ENCODE measurements at places on chromosomes 5 and 9.

DNA sequence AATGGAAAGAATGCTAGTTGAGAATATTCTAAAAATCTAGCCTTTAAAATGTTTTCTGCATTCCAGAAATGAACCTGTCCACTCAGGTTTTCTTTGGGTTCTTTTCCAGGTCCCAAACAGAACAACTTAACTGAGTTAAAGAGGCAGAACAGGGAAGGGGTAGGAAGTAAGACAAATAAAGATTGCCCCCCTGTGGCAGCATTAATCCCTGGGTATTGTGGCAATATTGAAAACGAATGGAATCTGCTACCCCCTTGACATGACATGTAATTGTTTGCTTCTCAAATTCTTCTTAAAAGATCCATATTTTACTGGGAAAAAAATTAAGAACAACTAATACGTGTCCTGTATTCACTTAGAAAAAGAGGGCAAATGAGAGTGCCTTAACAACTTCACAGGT, 9.3 kb upstream of the RBM22 start:
- H3K4me1 ChIP-seq = no peaks in the 10 kb centered on the region
- peaks cover 81% of the 10 kb centered on the region for H3K36me3 ChIP-seq
- DNase-seq = no peak
- H3K4me3 ChIP-seq = no peak overlapping the region

DNA sequence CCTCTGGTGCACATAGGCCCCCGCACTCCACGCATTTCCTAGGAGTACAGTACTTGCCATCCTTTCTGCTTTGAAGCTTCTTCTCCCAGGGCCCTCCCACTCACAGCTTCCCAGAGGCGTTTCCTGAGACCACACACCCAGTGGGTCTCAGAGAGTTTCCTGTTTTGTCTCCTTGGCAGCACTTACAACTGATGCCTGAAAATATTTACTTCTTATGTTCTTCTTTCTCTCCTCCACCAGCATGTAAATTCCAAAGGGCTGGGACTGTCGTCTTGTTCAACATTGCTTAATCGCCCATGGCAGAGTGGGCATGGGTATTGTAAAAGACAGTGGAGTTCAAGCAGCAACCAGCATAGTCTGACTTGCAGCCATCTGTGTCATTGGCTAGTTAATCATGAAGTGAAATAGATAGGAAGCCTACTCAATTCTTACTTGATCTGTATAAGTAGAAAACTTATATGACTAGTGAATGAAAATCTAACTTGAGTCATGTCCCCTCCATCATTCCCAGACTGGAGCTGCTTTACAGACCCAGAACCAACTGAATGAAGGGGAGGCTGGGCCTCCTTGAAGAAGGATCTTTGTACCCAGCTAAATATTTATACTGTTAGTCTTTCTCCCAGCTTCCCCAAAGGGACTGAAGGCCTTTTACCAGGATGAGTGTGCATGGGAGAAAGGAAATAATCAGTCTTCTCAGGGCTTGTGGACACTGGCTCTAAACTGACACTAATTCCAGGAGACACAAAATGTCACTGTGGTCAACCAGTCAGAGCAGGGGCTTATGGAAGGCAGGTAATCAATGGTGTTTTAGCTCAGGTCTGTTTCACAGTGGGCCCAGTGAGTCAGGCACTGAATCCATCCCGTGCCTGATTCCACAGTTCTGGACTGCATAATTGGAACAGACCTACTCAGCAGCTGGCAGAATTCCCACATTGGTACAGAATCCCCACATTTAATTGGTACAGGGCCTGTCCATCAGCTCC, 116.4 kb downstream of the SV2C start:
- H3K4me3 ChIP-seq = no peak overlapping the region
- DNase-seq = no peak
- no peaks in the 10 kb centered on the region for H3K27me3 ChIP-seq
- H3K36me3 ChIP-seq = no peaks in the 10 kb centered on the region

- no peak overlapping the region for H3K4me3 ChIP-seq
- H3K36me3 ChIP-seq = no peaks in the 10 kb centered on the region
- H3K27me3 ChIP-seq = no peaks in the 10 kb centered on the region
- no peak for DNase-seq
- no peak overlapping the region for H3K27ac ChIP-seq
These were observed 757.2 kb downstream of the TLE1 start for GRCh38 chr9:80932181-80932580.

DNA sequence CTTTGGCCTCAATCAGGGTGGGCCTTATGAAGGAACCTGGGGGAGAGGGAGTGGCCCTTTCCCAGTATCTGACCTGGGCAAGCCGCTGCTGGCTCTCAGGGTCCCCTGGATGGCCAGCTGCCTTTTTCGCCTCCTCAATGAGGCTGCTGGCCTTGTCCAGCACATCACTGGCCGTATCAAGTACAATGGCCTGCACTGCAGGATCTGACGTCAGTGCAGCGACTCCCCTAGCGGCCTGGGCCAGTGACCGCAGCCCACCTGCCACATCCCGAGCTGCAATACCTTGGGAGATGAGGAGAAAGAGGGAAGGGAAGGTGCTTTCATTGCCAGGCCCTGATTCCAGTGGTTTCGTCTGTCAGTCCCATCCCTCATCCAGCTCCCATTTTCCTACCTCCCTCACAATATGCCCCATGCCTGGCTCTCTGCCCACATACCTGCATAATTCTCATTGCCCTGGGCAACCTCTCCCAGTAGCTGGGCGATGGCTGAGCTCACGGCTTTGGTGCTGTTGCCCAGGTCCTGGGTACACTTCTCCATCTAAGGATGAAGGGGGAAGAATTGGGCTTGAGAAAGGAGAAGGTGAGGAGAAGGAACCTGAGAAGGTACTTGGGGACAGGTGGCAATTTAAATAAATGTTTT, 19.1 kb downstream of the TLN1 start:
- no peaks in the 10 kb centered on the region for H3K4me1 ChIP-seq
- no peaks in the 10 kb centered on the region for H3K27me3 ChIP-seq
- no peak overlapping the region for H3K4me3 ChIP-seq
- H3K27ac ChIP-seq = no peak overlapping the region
- H3K36me3 ChIP-seq = peaks cover 100% of the 10 kb centered on the region

- H3K27me3 ChIP-seq = no peaks in the 10 kb centered on the region
- no peaks in the 10 kb centered on the region for H3K36me3 ChIP-seq
- no peak for DNase-seq
- H3K4me1 ChIP-seq = peaks cover 8% of the 10 kb centered on the region
- H3K4me3 ChIP-seq = no peak overlapping the region
These were observed 4.8 kb downstream of the RETREG1 start for GRCh38 chr5:16612007-16612406.

- H3K4me1 ChIP-seq = peaks cover 17% of the 10 kb centered on the region
- no peak for DNase-seq
- H3K36me3 ChIP-seq = peaks cover 61% of the 10 kb centered on the region
- no peak overlapping the region for H3K27ac ChIP-seq
- H3K27me3 ChIP-seq = no peaks in the 10 kb centered on the region
These were observed 5.1 kb upstream of the HK3 start for GRCh38 chr5:176904276-176904675.

DNA sequence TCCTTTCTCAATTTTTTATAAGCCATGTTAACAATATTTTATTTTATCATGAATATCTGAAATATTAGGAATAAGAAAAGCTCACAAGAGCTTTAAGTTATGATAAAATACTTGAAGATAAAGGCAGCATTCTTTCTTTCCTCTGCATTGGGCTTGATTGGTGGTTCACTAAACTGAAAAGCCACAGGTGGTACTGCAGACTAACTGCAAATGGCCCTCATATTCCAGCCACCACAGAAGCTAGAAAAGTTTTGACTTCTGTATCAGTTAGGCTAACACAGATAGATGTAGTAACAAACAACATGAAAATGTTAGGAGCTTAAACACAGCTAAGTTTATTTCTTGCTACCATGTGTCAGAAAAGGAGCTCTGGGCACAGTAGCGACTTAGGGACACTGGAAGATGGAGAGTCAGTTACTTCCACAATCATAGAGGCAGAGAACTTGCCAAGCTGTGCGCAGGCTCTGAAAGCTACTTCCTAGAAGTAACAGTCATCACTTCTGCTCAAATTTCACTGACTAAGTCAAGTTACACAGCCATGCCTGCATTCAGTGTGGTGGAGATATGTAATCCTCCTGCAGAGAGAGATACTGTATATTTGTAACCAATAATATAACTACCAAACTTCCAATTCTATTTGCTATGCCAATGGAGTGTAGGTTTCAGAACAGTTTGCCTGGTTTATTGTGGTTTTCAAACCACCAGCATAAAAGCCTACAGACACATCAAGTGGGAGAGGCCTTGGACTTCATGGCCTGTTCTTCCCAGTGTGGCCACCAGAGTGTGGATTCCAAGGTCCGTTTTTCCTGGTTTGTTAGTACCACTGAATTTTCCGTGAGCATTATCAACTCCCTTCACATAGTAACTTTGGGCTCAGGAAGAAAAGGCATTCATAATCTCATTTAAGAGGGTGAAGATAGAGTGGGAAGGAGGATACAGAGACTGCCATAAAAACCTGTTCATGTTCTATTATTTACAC, 268.3 kb downstream of the PJA2 start:
- H3K27me3 ChIP-seq = no peaks in the 10 kb centered on the region
- DNase-seq = no peak
- no peak overlapping the region for H3K27ac ChIP-seq
- no peaks in the 10 kb centered on the region for H3K36me3 ChIP-seq
- no peak overlapping the region for H3K4me3 ChIP-seq

DNA sequence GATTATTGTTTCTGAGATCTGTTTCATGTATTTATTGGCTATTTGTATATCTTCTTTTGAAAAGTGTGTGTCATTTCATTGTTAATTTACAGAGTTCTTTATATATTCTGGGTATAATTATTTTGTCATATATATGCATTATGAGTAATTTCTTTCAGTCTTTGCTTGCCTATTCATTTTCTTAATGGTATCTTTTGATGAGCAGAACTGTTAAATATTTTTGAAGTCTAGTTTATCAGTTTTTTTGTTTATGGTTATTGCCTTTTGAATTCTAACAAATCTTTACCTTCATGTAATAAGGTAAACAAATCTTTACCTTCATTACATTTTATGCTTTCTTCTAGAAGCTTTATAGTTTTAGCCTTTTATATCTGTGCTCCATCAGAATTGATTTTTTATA, 66.4 kb downstream of the CSNK1G3 start:
- no peak for DNase-seq
- peaks cover 32% of the 10 kb centered on the region for H3K36me3 ChIP-seq
- H3K4me3 ChIP-seq = no peak overlapping the region
- no peaks in the 10 kb centered on the region for H3K4me1 ChIP-seq
- no peaks in the 10 kb centered on the region for H3K27me3 ChIP-seq

DNA sequence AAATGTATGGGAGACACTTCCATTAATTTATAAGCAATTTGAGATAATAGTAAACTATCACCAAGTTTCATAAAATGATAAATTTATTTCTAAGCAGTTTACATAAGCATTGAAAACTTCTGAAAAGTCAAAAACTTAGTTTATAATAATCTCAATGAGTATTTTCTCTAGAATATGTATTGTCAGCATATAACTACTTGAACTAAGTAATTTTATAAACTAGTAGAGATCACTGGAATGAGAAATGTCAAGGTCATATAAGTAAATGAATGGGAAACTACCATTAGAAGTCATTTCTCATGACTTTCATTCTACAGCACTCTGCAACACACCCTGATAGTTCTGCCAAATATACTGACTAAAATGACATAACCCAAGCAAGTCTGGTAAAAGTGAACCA, 3.4 kb downstream of the TBCA start:
- H3K4me3 ChIP-seq = no peak overlapping the region
- H3K4me1 ChIP-seq = peaks cover 27% of the 10 kb centered on the region
- no peaks in the 10 kb centered on the region for H3K27me3 ChIP-seq
- peaks cover 6% of the 10 kb centered on the region for H3K36me3 ChIP-seq
- H3K27ac ChIP-seq = no peak overlapping the region

- H3K27me3 ChIP-seq = no peaks in the 10 kb centered on the region
- DNase-seq = no peak
- H3K36me3 ChIP-seq = no peaks in the 10 kb centered on the region
- no peaks in the 10 kb centered on the region for H3K4me1 ChIP-seq
These were observed 134.9 kb upstream of the CHD1 start for GRCh38 chr5:99063737-99064136.

- no peaks in the 10 kb centered on the region for H3K27me3 ChIP-seq
- H3K27ac ChIP-seq = peak overlapping the region; percentile 69
- H3K36me3 ChIP-seq = no peaks in the 10 kb centered on the region
- H3K4me3 ChIP-seq = no peak overlapping the region
- DNase-seq = peak; percentile 97
These were observed 8.8 kb upstream of the TRAF1 start for GRCh38 chr9:120935383-120935857.

- no peaks in the 10 kb centered on the region for H3K4me1 ChIP-seq
- H3K27ac ChIP-seq = no peak overlapping the region
- peaks cover 3% of the 10 kb centered on the region for H3K27me3 ChIP-seq
- DNase-seq = no peak
These were observed 5.4 kb upstream of the SLC6A18 start for GRCh38 chr5:1219768-1220100.

- no peaks in the 10 kb centered on the region for H3K27me3 ChIP-seq
- DNase-seq = peak; percentile 59
- no peaks in the 10 kb centered on the region for H3K4me1 ChIP-seq
- no peaks in the 10 kb centered on the region for H3K36me3 ChIP-seq
These were observed at the start of gene PCDHA13 for GRCh38 chr5:140881889-140882590. TSS of gene PCDHA13 (plus strand) at chr5:140882124. CDS start at chr5:140882269, 145 bp downstream.

- H3K36me3 ChIP-seq = no peaks in the 10 kb centered on the region
- H3K4me1 ChIP-seq = no peaks in the 10 kb centered on the region
- no peak overlapping the region for H3K4me3 ChIP-seq
- no peak for DNase-seq
- H3K27me3 ChIP-seq = no peaks in the 10 kb centered on the region
- no peak overlapping the region for H3K27ac ChIP-seq
These were observed 7.2 kb downstream of the HMGCS1 start for GRCh38 chr5:43305948-43306565.

DNA sequence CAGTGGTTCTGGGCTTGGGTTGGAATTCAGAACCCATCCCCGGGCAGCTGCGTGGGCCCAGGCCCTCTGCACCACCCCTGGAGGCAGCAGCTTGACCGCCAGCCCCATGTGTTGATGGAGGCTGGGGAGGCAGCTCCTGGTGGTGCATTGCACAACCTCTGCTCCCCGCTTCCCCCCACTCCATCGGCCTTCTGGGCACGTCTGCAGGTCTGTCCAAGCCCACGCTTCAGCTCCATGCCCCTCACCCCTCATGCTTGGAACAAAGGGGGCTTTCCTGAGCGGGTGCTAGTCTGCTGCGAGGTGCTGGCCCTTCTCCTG, 1.4 kb downstream of the NCS1 start:
- no peak for DNase-seq
- H3K4me1 ChIP-seq = peaks cover 7% of the 10 kb centered on the region
- H3K27me3 ChIP-seq = no peaks in the 10 kb centered on the region
- no peak overlapping the region for H3K4me3 ChIP-seq
- no peaks in the 10 kb centered on the region for H3K36me3 ChIP-seq

DNA sequence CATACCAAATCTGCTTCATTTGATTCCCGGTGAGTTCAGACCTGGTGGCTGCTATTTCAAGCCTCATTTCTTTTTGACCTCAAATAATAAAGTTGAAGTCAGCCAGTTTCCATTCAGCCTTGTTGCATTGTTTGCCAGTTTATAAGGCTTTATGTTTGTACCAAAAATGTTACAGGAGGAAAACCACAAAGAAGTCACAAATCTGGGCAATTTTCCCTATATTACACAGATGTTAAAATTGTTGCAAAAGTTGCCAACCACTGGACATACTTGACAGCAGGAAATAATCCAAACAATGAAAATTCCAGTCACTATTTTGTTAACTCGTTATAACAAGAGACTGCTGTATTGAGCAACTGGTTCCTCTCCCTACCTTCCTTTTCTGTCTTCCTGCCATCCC, 1325.0 kb upstream of the DMAC1 start:
- H3K4me1 ChIP-seq = no peaks in the 10 kb centered on the region
- H3K4me3 ChIP-seq = no peak overlapping the region
- DNase-seq = no peak
- no peak overlapping the region for H3K27ac ChIP-seq

All from upper lobe of right lung (tissue), 1 donor.